ENCODE measurements at places on chromosomes 16 and 17.

DNA sequence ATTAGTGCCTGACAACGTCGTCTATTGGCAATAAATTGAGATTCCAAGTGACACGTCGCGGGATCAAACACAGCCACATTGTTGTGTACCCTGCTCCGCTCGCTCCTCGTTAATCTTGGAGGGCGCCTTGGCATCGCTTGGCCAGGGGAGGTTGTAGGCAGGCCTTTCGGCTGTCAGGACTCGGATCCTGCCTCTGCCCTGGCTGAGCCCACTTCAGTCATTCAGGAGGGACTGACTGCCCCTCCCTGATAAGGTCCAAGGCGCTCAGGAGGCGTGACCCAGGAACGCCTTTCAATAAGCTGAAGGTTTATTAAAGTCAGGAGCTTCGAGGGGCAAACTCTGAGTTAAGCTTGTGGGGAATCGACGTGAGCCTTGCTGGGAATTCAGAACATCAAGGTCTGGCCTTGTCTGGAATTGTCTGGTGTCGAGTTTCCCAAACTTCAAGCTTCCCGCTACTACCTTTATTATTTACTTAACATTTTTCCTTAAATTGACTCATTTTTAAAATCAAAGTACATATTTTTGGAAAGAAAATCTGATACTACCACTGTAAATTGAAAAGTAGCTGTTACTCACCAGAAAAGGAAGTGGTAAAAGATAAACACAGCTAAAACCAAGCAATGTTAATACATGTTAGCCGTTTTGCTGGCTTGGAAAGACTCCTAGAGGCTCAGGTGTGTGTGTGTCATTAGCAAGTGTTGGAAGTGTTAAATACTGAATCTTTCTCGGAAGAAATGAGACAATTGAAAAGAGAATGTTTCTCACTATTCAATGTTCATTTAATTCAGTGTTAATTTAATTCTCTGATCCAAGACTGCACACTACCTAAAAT, 5.3 kb upstream of the IRX3 start:
- H3K36me3 ChIP-seq, result peaks cover 9% of the 10 kb centered on the region
- no peaks in the 10 kb centered on the region for H3K4me1 ChIP-seq
- no peak overlapping the region for H3K27ac ChIP-seq
- no peak overlapping the region for H3K4me3 ChIP-seq
- H3K27me3 ChIP-seq, result peaks cover 39% of the 10 kb centered on the region

GRCh38 chr17:62816282-62816839, 8.2 kb upstream of the MARCHF10 start:
- no peak overlapping the region for H3K27ac ChIP-seq
- DNase-seq, result no peak

DNA sequence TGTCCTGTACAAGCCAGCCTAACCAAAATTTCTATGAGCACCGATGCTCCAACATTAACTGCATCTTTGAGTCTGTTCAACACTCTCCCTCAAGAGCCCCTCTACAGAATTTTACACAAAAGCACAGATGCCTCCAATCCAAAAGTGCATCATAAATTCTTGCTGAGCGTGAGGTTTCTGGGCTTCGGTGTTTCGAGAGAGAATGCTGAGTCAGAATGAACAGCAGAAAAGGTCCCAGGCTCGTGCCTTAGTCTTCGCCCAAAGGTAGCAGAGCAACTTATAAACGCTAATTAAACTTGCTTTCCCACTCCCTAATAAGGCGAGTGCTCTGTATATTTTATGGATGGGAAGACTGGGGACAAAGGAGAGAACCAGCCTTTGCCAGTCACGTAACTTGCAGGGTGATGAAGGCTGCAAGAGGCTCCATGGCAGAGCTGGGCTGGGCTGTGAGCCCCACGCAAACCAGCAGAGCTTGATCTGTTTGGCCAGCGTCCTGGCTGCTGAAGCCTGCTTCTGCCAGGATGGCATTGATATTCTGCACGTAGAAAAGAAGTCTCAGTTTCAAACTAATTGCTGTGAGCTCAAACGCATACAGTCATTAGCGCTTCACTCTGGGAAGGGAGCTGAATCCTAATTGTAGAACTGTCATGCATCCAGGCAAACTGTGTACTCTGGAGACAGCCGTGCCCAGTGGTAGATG, 138.5 kb downstream of the DNAH9 start:
- no peaks in the 10 kb centered on the region for H3K4me1 ChIP-seq
- H3K27ac ChIP-seq, result no peak overlapping the region
- no peak overlapping the region for H3K4me3 ChIP-seq

DNA sequence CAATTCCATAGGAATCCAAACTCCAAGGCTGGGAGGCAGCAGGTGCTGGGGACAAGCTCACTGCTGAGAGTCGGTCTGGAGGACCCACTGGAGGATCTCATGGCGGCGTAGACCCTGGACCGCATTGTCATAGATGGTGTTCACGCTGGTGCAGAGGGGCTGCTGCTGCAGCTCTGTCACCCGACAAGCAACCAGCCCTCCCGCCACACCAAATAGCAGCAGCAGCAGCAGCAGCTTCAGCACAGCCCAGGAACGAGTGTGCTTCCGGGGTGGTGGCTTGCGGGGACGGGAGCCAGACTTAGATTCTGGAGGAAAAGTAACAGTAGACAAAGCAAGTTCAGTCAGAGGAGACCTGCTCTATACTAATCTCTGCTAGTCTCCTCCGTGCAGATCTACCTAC, 9.9 kb downstream of the EME1 start:
- no peaks in the 10 kb centered on the region for H3K27me3 ChIP-seq
- no peak overlapping the region for H3K4me3 ChIP-seq
- peaks cover 86% of the 10 kb centered on the region for H3K36me3 ChIP-seq

DNA sequence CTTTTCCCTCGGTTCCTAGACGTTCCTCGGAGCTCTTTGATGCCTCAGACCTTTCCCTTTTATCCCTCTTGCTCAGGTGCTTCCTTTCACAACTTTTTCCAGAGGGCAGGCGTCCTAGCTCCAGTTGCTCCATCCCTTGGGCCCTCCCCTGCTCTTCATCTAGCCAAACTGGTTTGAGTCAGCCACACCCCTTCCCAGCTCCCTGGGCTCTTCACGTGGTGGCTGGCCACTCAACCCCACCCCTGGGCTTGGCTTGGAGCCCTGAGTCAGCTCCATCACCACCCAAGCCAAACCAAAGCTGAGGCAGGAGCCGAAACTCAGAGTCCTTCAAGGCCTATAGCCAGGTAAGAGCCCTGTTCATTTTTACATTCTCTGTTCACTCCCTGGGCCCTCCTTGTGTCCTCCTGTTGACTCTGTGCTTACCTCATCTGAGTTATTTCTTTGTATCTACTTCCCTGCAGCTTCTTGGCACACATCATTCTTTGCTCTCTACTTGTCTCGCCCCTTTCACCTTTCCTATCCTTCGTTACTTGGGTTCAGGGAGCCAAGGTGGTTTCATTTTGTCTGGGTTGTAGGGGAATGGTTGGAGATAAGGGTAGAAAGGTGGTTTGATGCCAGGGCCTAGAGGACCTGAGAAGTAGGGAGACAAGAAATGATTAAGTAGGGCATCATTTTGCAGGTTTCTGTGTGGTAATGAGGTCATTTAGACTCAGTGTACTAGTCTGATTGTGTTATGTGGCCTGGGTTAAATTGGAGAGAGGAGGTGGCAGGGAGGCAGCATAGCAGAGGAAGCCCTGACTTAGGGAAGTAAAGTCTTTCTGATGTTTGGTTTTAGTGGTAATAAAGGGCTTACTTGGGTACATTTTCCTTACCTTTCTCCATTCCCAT, 7.6 kb upstream of the PHKG2 start:
- no peaks in the 10 kb centered on the region for H3K27me3 ChIP-seq
- DNase-seq, result peak; percentile 98
- peak overlapping the region; percentile 96 for H3K4me3 ChIP-seq
- peaks cover 46% of the 10 kb centered on the region for H3K4me1 ChIP-seq

- DNase-seq, result no peak
- H3K36me3 ChIP-seq, result no peaks in the 10 kb centered on the region
- no peak overlapping the region for H3K27ac ChIP-seq
- no peaks in the 10 kb centered on the region for H3K4me1 ChIP-seq
- H3K27me3 ChIP-seq, result peaks cover 78% of the 10 kb centered on the region
These were observed 340.4 kb upstream of the ASIC2 start for GRCh38 chr17:33633446-33633845.

DNA sequence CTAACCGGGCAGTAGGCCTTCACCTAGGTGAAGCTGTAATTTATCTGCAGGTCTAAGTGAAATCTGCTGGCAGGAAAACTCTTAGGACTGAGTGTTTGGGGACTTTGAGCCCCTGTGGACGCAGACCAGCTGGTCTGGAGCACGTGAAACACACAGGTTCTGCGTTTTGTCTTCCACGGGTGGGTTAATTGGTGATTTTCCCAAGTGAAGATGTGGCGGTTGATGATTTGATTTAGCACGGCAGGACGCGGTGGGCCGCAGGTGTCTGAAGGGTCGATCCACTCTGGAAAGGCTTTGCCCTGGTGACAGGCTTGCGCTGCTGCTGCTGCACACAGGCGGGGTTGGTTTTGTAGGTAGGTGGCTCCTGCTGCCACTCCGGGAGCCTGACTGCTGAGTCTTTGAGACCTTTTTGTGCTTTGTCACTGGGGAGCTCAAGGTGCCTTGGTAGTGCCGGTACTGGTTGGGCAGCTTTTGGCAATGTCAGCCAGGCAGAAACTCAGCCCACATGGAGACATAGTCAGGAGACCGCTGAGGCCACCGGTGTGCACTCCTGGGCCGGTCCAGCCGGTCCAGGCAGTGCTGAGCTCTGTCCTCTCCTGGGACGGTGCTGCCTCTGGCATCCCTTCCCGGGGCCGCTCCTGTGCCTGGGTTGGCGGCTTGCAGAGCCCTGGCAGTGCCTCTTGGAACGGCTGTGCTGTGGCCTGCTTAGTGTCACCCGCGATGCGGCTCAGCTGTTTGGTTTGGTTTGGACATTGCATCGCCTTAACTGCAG, 2.3 kb downstream of the BAIAP2 start:
- H3K4me3 ChIP-seq, result peak overlapping the region; percentile 75
- peak; percentile 83 for DNase-seq
- H3K27ac ChIP-seq, result peak overlapping the region; percentile 91
- peaks cover 62% of the 10 kb centered on the region for H3K4me1 ChIP-seq
- H3K27me3 ChIP-seq, result no peaks in the 10 kb centered on the region

DNA sequence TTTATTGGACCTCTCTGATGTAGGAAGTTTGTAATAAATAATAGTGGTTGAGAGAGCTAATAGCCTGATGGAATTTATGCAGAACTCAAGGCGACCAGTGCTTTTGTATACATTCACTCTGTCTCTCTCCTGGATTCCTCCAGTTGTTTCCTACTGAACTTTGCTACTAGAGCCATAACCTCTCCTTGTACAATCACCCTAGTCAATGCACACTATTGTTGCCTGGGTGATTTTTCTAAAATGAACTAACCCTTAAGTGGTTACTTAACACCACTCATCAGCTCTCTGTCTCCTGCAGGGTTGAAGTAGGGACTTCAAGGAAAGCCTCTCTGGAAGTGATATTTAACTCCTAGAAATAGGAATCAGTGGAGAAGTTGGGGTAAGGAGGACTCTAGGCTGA, 9.7 kb downstream of the PHKB start:
- peaks cover 4% of the 10 kb centered on the region for H3K36me3 ChIP-seq
- peaks cover 8% of the 10 kb centered on the region for H3K4me1 ChIP-seq
- no peak overlapping the region for H3K4me3 ChIP-seq
- H3K27me3 ChIP-seq, result no peaks in the 10 kb centered on the region
- H3K27ac ChIP-seq, result no peak overlapping the region

All from Calu3 (cell line).